SJSA1 (cell line): ENCODE measurements at places on chromosomes 13 and 19.

DNA sequence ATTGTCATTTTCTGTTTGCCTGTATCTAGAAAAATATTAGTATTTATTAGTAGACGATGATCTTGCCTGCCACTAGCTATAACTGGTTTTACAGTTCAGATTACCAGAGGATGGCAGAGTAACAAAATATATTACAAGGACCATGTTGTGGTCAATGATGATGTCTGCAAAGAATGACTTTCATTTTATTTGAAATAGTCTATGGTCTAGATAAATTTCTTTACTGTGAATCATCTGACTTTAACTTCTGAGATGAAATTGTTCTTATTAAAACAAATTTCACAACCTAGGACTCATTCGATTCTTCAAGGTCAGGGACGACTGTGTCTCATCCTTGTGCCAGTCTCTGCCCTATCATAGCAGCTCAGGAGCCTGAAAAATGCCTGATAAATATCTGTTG lies 637.8 kb upstream of the KLF12 start:
- peak; percentile 4 for DNase-seq

DNA sequence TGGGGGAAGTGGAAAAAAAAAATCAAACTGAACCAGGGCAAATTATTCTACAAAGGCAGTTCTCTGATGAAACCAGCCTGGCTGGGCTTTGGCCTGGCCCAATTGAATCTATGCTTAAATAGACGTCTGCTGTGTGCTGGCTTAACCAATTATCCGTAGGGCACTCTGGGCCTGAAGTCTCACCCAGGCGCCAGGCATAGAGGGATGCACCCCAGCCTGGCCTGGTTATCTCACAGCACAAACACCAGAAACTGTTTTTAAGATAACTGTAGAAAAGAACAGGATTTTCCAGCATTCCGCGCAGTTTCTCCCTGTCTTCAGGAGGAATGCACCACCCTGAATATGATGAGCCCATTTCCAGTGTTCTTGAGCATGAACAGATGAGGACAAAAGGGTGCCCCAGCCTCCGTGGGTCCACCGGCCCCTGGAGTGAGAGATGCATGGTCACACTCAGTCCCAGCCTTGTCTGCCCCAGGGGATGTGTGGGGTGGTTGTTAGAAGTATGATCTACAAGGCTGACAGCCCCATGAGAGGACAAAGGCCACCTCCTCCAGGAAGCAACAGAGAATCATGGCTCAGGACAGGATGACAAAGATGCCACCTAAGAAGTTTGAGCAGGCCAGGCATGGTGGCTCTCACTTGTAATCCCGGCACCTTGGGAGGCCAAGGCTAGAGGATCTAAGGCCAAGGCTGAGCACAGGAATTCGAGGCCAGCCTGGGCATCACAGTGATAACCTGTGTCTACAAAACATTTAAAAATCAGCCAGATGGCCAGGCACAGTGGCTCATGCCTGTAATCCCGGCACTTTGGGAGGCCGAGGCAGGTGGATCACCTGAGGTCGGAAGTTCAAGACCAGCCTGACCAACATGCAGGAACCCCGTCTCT lies 50.2 kb downstream of the PEPD start:
- peak; percentile 19 for DNase-seq

DNA sequence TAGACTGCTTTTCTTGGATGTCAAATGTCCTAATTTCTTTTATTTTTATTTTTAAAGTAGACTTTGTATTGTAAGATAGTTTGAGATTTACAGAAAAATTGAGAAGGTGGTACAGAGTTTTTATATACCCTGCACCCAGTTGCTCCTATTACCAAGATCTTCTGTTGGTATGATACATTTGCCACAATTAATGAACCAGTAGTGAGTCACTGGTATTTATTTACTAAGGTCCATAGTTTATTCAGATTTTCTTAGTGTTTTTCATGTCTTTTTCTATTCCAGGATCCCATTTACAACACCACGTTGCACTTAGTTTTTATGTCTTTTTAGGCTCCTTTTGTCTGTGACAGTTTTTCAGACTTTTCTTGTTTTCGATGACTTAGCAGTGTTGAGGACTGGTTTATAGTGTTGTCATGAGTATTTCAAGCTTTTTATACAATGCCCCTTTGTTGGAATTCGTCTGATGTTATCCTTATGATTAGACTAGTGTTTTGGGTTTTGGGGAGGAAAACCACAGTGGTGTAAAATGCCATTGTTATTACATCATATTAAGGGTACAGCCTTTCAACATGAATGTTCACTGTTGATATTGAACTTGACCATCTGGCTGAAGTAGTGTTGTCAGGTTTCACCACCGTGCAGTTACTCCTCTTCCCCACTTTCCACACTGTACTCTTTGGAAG lies 35.9 kb downstream of the COG3 start:
- no peak for DNase-seq

DNA sequence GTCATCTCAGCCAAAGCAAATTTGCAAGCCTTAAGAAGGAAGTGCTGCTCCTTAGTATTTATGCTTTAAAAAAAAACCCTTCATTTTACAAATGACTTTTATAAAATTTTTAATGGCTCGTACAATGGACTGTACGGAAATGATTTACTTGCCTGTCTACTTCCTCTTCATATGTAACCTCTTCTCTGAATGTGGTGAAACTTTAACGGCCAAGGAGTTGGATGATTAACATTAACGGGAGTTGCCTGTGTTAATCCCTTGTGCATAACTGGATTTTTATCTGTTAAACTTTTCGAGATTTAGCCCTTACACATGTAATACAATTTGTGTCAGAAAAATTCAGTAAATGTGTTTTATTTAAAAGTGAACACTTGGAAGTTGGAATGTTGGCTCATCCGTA lies 429.4 kb downstream of the TBC1D4 start:
- DNase-seq = no peak

DNA sequence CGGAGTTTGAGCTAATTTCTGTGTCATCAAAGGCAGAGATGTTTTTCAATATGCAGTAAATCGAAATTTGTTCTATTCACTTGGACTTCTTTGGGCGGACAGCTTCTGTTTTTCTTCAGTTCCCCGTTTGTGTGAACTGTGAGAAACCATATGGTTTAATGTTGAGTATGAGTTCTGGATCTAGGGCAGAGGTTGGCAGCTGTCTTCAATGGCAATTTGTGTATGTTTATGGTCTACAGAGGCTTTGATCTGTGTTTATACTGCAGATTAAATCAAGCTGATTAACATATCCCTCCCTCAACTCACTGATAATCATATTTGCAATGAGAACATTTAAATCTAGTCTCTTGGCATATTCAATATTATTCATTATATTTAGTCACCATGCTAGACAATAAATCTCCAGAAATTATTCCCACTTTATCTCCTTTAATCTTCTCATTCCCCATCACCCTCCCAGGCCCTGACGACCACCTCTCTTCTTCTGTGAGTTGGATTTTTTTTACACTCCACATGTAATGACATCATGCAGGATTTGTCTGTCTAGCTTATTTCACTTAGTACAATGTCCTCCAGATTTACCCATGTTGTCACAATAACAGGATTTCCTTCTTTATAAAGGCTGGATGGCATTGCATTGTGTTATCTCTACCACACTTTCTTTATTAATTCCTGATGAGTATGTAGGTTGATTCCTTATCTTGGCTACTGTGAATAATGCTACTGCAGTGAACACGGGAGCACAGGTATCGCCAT lies 9.0 kb downstream of the ZNF331 start:
- no peak for DNase-seq

DNA sequence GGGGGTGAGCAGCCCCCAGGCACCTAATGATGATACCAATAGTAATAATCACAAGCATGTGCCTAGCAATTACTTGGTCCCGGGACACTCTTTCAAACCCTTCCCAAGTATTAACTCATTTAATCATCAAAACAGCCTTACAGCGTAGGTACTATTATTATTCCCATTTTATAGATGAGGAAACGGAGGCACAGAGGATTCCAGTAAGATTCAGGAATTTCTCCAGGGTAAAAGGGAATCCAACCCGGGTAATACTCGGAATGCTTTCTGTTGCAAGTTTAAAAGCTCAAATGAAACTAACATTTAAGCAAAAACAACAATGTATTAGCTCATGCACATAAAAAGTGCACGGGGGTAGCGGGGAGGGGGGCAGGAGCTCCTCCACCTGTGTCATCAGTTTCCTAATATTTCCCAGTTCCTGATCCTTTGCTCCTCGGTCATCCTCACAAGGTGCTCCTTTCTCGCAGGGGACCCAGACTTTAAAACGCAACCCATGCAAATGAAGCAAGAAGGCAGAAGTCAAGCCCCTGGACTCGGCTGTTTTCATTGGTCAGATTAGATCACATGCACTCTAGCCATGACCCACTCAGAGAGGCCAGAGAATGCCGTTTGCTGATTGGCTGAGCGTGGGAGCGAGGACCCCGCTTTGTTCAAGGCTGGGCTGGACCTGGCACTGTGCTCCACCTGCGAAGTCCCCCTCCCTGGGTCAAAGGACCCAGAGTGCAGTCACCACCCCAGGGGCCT lies 38.3 kb upstream of the C19orf12 start:
- no peak for DNase-seq

- DNase-seq = no peak
Measured at GRCh38 chr13:26168835-26169234, 53.3 kb downstream of the RNF6 start.

- DNase-seq = peak; percentile 89
Measured at GRCh38 chr13:107043021-107043956, 475.4 kb upstream of the ARGLU1 start.

- DNase-seq = no peak
Measured at GRCh38 chr19:30036154-30037129, 94.4 kb downstream of the URI1 start.

DNA sequence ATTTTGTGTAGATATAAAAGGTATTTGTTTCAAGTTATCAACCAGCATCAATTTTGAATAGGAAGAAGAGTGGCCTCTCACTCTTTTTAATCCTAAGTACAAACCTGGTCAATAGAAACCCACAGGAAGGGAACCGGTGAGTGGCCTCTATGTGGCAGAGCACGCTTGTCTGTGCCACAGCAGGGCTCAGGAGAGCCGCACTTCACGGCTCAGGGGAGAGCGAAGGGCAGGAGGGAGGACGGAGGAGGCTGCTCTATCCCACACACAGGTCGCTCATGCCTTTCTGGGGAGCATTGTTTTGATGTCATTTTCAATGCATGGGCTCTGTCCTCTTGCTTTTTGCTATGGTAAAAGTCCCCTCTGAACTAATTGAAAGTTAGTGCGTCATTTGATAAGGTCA lies 57.2 kb downstream of the TNFRSF19 start:
- DNase-seq = no peak

DNA sequence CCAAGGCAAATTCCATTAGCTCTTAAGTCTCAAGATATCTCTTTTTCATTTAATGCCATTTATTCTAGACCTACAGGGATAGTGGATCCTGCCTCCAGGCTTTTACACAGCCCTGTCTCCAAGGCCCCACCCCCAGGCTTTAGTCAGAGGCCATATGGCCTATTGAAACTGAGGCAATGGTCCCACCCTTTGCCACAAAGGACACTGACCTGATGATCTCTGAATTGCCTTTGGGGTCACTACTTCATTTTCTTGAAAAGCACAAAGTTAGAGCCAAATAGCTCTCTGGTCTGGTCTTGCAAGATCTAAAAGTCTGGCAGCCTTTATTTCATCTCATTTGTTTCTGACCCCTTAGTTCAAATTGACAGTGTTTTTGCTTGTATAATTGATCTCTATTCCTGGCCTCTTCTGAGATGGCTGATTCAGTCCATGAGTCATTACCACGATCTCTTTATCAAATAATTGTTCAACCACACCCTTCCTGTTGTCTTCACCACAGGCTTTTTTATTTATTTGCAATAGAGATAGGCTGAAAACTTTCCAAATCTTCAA lies 209.8 kb downstream of the FGF14 start:
- no peak for DNase-seq

GRCh38 chr19:52648336-52649016 lies 10.3 kb upstream of the ZNF83 start:
- no peak for DNase-seq

- DNase-seq = no peak
Measured at GRCh38 chr19:35000338-35000646, 169 bp downstream of the GRAMD1A start.

DNA sequence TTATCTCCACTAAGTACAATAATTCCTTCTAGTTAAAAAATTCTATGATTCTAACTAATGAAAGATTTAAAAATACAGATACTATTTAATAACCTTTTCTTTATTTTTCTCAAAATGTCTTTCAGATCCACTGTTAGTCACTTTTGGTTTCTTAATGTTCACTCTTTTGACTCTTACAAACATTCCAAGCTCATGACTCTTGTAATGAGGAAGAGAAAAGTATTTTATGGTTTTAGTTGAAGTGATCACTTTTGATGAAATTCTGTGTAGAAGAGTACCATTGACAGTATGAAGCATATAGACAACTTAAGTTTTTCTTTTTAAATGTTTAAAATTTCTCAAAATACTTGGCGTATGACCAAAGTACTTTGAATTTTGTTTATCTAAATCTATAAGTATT lies 27.8 kb downstream of the COG3 start:
- DNase-seq = peak; percentile 40

DNA sequence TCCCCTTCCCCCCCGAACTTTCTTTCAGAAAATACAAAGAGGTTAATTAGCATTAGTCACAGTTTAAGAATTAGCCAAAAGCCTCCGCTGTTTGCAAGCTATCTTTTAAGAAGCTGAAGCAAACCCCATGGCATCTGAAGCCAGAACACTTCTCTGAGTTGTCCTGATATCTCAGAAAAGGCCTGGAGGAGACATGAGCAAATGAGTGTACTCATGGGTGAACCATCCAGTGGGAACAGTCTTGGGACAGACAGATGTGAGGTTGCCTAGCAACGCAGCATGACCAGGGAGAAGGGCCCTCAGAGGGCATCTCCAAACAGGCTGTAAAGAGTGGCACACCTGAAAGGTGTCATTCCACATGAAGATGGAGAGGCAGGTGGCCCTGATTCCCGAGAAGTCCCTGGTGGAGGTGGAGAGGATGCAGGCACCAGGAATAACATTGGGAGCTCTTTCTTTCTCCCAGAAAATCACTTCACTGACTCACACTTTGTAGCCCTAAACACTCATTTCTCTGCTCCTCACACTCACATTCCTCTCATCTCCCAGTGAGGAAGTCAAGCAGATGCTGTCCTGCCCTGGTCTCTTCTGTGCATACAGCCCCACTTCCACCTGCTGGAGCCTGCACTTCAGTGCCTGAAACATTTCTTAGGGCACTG lies 87.0 kb upstream of the TSHZ3 start:
- no peak for DNase-seq

DNA sequence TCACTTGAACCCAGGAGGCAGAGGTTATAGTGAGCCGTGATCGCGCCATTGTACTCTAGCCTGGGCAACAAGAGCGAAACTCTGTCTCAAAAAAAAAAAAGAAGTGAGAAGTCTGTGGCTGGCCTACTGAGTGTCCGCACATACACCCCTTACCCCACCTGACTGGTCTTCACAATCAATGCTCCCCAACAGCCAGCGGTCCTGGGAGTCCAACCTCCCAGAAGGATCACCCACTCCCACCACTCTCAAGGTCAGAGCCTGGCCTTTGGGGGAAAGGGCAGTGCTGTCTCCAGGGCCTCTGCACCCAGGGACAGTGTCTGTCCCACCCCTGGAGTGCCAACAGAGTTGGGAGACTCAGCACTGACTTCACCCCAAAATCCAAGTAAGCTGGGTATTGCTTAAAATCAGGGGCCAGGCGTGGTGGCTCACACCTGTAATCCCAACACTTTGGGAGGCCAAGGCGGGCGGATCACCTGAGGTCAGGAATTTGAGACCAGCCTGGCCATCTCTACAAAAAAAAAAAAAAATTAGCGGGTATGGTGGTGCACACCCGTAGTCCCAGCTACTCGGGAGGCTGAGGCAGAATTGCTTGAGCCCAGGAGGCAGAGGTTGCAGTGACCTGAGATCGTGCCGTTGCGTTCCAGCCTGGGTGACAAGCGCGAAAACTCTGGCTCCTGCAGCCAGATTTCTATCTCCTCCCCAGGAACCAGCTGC lies 2.3 kb upstream of the CD320 start:
- DNase-seq = peak; percentile 25
